ENCODE measurements at places on chromosomes 7 and 10.

DNA sequence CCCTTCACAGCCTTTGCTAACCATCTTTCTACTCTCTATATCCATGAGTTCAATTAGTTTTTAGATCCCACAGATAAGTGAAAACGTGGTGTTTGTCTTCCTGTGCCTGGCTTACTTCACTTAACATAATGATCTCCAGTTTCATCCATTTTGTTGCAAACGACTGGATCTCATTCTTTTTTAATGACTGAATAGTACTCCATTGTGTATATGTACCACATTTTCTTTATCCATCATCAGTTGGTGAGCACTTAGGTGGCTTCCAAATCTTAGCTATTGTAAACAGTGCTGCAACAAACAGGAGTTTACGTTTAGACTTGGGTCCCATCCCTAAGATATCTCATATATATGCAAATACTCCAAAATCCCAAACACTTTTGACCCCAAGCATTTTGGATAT is 9.1 kb downstream of the CDC123 start:
- no peak for DNase-seq

GRCh38 chr7:153886506-153887441 is 165.4 kb upstream of the DPP6 start:
- DNase-seq = no peak

GRCh38 chr10:132839061-132839460 is 53.1 kb upstream of the NKX6-2 start:
- no peak for DNase-seq

DNA sequence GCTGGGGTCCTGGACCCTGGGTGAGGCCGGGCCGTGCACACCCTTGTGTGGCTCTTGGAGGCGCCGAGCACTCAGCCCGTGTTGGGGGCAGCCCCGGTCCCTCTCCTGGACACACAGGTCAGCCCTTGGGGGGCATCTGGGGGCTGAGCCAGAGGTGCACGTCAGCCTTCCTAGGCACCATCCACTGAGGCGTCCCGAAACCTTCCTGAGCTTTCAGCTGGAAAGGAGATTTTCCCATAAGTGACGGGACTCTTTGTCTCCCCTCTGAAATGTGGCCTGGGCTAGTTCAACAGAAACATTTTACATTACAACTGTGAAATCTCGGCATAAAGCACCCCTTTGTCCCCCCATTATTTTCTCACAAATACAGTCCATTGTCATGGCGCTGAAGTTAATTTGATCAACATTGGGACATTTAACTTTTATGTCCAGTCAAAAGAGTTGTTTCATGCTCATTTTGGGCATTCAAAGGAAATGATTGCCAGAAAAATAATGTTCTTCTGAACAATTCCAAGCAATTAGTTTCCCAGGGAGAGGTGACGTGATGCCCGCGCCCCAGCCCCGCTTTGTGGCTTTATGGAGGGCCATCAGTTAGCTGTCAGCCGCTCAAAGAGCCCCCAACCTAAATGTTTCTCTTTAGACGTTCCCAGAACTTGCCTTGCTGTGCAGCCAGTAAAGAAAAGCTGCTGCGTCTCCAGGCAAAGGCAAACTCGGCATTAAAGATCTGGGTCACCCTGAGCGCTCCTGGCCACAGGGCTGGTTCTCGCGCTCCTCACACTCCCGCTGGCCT is 70.8 kb downstream of the NKX6-2 start:
- DNase-seq = no peak

DNA sequence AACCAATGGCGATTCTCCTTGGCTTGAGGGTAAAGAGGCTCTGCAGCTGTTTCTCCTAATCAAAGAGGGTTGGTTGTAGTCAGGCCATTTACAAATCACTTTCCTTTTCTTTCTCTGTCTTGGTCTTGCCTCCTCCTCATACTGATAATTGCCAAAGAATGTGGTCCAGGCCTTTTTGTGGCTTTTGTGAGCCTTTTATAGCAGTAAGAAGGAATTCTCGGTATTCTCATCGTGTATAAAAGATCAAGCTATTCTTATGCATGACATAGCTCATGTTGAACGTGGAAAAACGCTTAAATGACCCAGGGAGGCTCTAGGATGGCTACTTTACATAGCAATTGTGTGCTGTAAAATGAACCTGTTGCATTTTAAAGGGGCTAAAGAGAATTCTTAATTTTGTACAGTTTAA is 62.6 kb downstream of the RBM20 start:
- no peak for DNase-seq

DNA sequence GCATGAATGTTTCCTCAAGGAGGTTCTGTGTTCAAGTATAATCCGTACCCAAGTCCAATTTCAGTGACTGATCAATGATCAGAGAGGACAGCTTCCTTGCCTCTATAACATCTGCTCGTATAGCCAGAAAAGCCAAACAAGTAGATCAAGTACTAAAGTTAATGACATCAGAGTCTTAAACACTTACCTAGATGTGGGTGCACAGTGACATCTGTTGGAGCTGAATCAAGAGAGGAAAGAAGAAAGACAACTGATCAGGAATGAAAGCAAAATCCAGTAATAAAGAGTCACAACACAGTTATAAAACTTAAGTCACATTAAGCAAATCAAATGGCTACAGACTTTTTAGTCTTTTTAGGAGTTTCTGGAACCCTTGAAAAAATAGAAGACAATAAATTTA is 236.5 kb downstream of the RELN start:
- no peak for DNase-seq

GRCh38 chr7:95327356-95327755 is 3.0 kb upstream of the PON1 start:
- DNase-seq = no peak

DNA sequence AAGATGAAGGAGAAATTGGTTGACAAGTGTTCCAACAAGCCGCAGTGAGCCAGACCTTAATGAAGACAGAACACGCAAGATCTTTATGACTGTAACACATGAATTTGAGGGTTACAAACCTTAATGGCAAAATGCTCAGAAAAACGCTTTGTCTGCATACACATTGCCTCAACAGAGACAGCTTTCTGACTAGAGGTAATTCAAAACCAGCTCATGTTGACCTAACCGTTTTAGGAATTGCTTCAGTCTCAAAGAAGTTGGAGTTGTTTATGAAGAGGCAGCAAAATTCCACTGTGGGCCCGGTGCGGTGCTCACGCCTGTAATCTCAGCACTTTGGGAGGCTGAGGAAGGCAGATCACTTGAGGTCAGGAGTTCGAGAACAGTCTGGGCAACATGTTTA is 2.2 kb upstream of the GTF2I start:
- DNase-seq = no peak

- no peak for DNase-seq
These were observed 80.8 kb downstream of the TMEM106B start for GRCh38 chr7:12291870-12292269.

DNA sequence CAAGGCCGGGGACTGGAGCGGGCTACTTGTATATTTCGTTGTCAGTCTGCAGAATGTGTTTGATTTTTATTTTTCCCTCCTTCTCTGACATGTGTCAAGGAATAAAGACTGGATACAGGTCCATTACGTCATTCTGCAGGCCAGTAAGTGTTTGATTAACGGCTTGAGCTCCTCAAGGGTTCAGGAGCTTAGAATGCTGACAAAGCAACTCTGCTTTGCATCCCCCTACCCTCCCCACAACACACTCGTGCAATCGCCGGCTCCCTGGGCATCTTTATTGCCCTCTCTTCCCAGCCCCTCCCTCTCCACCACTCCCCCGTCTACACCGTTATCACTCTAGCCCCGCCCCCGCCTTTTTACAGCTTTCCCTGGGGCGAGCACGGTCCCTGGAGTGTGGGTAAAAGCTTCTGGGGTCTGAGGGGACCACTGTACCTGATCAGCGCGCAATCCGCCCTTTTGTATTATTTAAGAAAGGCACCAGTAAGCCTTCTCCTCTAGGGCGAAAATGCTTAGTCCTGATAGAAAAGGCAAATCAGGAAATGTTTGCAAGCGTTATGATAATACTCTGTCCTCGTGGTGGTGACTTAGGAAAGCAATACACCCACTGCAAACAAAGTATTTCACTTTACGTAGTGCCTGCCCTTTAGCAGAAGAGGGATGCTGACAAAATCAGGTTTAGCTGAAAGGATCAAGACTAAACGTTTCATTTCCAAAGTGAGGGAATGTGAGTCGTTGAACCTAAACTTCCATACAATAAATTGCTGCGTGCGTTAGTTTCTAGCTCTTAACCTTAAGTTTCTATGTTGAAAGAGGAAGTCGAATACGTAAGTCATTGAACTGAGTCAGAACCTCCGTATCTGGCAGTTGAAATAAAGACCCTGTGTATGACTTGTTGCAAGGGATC is 1.4 kb upstream of the CREB5 start:
- no peak for DNase-seq

DNA sequence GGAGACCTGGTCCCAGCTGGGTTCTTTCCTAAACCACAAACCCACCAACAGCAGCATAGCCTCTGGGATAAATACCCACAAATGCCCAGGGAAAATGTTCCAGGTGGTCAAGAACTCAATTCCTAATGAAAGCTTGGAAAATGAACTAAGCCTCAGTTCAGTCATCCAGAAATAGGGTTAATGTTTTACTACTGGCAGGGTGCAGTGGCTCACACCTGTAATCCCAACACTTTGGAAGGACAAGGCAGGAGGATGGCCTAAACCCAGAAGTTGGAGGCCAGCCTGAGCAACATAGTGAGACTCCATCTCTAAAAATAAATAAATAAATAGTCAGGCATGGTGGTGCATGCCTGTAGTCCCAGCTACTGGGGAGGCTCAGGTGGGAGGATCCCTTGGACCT is 82.2 kb downstream of the SVOPL start:
- no peak for DNase-seq

GRCh38 chr7:94297397-94297838 is 97.3 kb upstream of the COL1A2 start:
- DNase-seq = no peak

DNA sequence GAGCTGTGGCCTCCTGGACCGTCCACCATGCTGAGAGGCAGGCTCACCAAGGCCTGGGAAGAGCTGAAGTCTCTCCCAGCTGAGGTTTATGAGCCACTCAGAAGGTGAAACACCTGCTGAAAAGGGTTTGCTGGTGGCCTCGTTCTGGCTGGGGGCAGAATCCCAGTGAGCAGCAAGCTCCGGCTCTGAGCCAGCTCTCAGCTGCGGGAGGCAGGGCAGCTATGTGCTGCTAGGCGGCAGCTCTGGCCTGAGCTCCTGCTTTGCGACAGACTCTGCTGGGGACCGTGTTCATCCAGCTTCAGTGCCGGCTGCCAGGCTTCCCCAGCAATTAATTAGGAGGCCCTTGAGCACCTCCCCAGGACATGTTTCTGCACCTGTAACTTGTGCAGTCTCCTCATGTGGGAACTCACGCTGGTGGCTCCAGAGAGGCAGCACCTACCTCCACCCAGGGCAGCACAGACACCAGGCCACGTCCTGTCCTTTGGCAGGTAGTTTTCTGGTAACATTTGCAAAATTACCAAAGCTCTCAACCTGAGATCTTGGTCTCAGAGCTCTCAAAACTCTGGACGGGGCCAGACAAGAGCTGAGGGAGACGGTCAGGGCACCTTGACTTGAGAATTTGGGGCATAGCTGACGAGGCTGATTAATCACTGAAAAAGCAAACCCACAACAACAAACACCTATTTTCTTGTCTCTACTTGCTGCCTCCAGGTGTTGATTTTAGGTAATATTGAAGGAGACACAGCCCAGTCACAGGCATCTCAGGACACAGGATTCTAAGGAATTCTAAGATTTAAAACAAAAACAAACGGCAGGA is 185.0 kb downstream of the TCERG1L start:
- DNase-seq = no peak

DNA sequence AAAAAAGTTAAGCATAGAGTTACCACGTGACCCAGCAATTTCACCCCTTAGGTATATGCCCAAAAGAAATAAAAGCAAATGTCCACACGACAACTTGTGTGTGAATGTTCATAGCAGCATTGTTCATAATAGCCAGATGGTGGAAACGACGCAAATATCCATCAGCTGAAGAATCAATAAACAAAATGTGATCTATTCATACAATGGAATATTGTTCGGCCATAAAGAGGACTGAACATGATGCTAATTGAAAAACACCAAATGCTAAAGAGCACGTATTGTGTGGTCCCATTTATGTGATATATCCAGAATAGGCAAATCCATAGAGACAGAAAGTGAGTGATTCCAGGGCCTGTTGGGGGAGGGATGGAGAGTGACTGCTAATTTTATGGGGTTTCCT is 18.3 kb upstream of the USP6NL start:
- no peak for DNase-seq

- no peak for DNase-seq
These were observed 96.3 kb downstream of the LSM5 start for GRCh38 chr7:32393861-32394260.

DNA sequence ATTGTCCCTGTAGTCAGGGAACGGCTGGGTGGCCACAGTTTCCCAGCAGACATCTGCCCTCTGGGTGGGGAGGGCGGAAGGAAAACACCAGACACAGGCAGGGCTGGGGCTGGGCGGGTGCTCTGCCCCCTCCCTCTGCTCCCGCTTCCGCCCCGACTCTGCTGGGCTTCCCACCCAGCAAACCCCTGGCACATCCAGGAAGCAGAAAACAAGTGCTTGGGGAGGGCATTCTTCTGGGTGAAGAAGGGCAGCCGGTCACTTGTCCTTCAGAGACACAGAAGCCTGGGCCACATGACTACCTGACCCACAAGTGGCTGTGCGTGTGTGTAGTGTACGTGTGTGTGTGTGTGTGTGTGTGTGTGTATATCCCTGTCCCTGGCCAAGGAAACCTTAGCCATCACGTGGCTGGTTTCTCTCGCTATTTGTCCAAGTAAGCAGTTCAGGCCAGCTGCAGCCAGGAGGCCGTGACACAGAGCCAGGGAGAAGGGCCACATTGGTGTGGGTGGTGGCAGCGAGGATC is 77.9 kb downstream of the ZMIZ1 start:
- DNase-seq = no peak

DNA sequence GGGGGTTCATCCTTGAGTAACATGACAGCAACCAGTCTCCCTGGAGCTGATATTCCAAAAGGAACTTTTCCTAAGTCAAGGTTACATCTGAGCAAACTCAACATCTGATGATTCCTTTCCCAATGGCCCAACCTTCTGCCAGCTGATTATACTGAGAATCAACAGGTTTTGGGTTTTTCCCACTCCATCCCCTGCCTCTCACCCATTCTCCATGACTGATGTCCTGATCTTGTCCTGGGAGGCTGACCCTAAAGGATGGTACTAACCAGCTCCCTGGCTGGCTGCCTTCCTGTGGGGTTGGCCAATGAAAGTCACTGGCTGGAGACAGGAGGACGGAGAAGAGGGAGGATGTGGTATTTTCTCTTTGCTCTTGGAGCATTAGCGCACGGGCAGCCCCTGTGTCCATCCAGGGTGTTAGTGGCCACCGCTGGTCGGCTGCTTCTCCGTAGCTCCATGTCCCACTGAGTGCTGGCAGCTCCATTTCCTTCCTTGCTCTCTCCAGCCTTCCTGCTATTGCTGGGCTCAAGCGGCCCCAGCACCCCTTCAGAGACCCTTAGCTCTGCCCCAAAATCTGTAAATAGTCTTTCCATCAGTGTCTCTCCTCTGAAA is 306.2 kb upstream of the PITRM1 start:
- no peak for DNase-seq

DNA sequence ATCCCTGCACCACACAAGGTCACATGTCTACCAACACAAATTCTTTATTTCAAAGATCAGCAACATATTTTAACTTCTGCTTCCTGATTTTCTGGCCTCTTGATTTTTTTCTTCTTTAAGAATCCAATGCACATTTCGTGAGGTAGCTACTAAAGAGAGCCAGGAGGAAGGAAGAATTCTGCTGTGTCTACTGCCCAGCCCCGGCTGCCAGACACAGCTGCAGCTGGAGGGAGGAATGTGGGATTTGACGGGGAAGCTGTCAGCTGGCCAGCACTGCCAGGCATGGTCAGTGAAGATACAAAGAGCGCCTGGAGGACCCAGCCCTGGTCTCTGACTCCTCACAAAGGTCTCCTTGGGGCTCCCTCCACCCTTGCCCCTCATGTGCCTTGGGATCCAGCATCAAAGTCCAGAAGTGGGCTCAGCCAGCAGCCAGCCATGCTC is 6.9 kb upstream of the AOC1 start:
- DNase-seq = no peak

- DNase-seq = no peak
These were observed 124.7 kb upstream of the UNC5B start for GRCh38 chr10:71087622-71088021.

All from activated T-cell treated with anti-CD3 and anti-CD28 coated beads, Interleukin-2, amount 50 U/mL, for 4 hours (primary cell).